ENCODE measurements at places on chromosomes 1 and 21. TPM values are rescaled to one million over a fixed set of nuclear protein-coding genes. Genes with fewer than 3 reads are reported as not detected.

Gene DIRAS3
- total RNA-seq, result 2.1 TPM

Gene KCNJ6
- total RNA-seq, result 0.06 TPM

Gene GJA8
- not detected for total RNA-seq

Gene NBL1
- 136 TPM for total RNA-seq

Gene LAD1
- total RNA-seq, result 48.1 TPM

GRCh38 chr1:53378932-53379661 lies 51.2 kb upstream of the LRP8 start:
- DNase-seq, result no peak
- no peaks in the 10 kb centered on the region for H3K27me3 ChIP-seq
- H3K36me3 ChIP-seq, result no peaks in the 10 kb centered on the region
- H3K27ac ChIP-seq, result no peak overlapping the region
- no peak overlapping the region for H3K4me3 ChIP-seq

GRCh38 chr1:47371016-47371517 lies 37.5 kb downstream of the CMPK1 start:
- H3K4me1 ChIP-seq, result no peaks in the 10 kb centered on the region
- H3K4me3 ChIP-seq, result no peak overlapping the region
- no peak overlapping the region for H3K27ac ChIP-seq
- H3K36me3 ChIP-seq, result peaks cover 48% of the 10 kb centered on the region
- H3K27me3 ChIP-seq, result no peaks in the 10 kb centered on the region

GRCh38 chr21:25759573-25759972 lies 24.8 kb downstream of the GABPA start:
- H3K36me3 ChIP-seq, result peaks cover 31% of the 10 kb centered on the region
- no peak overlapping the region for H3K4me3 ChIP-seq
- H3K27ac ChIP-seq, result no peak overlapping the region
- DNase-seq, result no peak
- peaks cover 2% of the 10 kb centered on the region for H3K4me1 ChIP-seq

DNA sequence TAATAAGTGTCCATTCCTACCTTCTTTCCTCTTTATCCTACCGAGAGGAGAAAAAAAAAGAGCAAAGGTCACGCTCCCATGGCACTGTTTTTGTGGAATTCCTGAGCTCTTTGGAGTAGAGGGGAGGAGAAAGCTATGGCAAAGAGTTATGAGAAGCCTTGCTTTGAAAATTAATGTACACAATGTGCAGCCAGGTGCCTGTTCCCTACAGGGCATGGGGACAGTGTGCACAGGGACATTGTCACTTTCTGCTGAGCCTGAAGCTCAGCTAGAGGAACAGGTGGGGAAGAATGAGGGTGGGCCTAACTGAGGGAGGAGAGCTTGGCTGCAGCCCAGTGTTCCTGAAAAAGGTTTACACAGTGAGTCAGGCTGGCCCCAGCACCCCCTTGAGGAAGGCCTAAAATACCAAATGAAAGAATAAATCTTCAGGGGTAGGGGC lies 66.1 kb downstream of the PLXNA2 start:
- peaks cover 65% of the 10 kb centered on the region for H3K4me1 ChIP-seq
- H3K36me3 ChIP-seq, result no peaks in the 10 kb centered on the region
- peak overlapping the region; percentile 73 for H3K27ac ChIP-seq
- H3K4me3 ChIP-seq, result no peak overlapping the region

- no peak for DNase-seq
- H3K27me3 ChIP-seq, result no peaks in the 10 kb centered on the region
- H3K27ac ChIP-seq, result no peak overlapping the region
- H3K4me1 ChIP-seq, result no peaks in the 10 kb centered on the region
- H3K36me3 ChIP-seq, result no peaks in the 10 kb centered on the region
- H3K4me3 ChIP-seq, result no peak overlapping the region
Measured at GRCh38 chr21:44273046-44273445, 11.3 kb upstream of the DNMT3L start.

DNA sequence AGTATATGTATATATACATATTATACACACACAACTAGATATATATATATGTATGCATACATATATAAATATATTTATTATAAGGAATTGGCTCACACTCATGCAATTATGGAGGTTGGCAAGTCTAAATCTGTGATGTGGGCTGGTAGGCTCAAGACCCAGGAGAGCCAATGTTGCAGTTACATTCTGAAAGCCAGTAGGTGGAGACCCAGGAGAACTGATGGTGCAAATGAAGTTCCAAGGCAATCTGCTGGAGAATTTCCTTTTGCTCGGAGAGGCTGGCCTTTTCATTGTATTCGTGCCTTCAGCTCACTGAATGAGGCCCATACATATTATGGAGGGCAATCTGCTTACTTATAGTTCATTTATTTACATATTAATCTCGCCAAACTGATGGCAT lies 9.4 kb downstream of the IVL start:
- no peaks in the 10 kb centered on the region for H3K4me1 ChIP-seq
- H3K36me3 ChIP-seq, result no peaks in the 10 kb centered on the region
- no peak overlapping the region for H3K4me3 ChIP-seq
- no peak overlapping the region for H3K27ac ChIP-seq
- no peaks in the 10 kb centered on the region for H3K27me3 ChIP-seq
- no peak for DNase-seq

DNA sequence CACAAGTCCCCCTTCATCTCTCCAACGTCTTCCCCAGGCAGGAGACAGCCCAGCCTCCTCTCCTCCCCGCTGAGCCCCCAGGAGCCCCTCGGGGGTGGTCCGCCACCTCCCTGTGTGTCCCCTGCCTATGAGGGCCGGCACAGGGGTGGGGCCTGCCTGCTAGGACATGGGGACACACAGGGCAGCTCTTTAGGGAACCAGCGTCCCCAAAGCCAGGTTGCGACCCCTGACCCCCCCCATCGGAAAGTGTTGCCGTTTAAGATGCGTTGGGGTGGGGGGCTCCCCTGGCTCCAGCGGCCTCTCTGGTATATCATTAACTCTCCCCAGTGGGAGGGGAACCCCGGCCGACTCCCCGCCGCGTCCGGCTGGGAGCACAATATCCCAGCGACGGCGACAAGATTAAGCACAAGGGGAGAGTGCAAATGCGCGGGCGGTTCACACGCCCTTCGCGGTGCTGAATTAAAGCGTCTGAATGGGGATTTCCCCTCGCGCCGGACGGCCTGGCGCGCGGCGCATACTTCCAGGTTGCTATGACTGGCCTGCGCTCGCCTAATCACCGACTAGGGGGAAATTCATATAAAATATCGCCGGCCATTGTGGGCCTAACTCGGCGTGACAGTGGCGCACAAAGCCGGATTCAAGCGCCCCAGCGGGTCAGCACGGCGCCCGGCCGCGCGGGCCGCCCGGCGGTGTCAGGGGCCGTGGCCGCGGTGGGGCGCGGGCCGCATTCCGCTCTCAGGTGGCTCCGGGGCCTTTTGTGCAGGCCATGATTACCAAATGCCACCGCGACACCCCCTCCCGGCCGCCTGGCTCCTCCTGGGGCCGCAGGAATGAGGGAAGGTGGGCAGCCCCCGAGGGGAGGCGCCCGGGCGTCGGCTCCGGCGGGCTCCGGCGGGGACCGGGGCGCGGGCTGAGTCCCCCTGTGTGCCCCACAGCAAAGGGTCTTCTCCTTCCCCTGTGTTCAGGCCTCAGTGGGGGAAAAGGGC lies 30.9 kb downstream of the WNT3A start:
- no peaks in the 10 kb centered on the region for H3K36me3 ChIP-seq
- no peak overlapping the region for H3K27ac ChIP-seq
- peak overlapping the region; percentile 24 for H3K4me3 ChIP-seq
- peaks cover 3% of the 10 kb centered on the region for H3K4me1 ChIP-seq
- peaks cover 13% of the 10 kb centered on the region for H3K27me3 ChIP-seq
- peak; percentile 87 for DNase-seq

- no peaks in the 10 kb centered on the region for H3K36me3 ChIP-seq
- no peaks in the 10 kb centered on the region for H3K27me3 ChIP-seq
- H3K4me1 ChIP-seq, result no peaks in the 10 kb centered on the region
- H3K27ac ChIP-seq, result no peak overlapping the region
Measured at GRCh38 chr1:218683242-218683641, 338.1 kb downstream of the TGFB2 start.

GRCh38 chr1:156608036-156608674 lies 6.9 kb upstream of the GPATCH4 start:
- peaks cover 5% of the 10 kb centered on the region for H3K4me1 ChIP-seq
- H3K27ac ChIP-seq, result no peak overlapping the region
- no peaks in the 10 kb centered on the region for H3K27me3 ChIP-seq
- H3K36me3 ChIP-seq, result no peaks in the 10 kb centered on the region
- DNase-seq, result no peak

All from upper lobe of left lung (tissue), 6 donors.